ENCODE measurements at places on chromosomes 12 and 14.

- no peak for DNase-seq
Measured at GRCh38 chr12:10305411-10305810, 2.3 kb upstream of the KLRD1 start.

- no peak for DNase-seq
Measured at GRCh38 chr12:111046896-111047295, 126.5 kb upstream of the MYL2 start.

GRCh38 chr12:42744539-42745182, 155.1 kb upstream of the PRICKLE1 start:
- no peak for DNase-seq

GRCh38 chr12:123253641-123254459, 17.8 kb downstream of the CDK2AP1 start:
- no peak for DNase-seq

- DNase-seq, result no peak
Measured at GRCh38 chr14:61625165-61625564, 70.1 kb upstream of the HIF1A start.

- no peak for DNase-seq
Measured at GRCh38 chr14:63487724-63488123, 55.5 kb downstream of the PPP2R5E start.

- no peak for DNase-seq
Measured at GRCh38 chr12:57772429-57773322, at the start of gene EEF1AKMT3. EEF1AKMT3 (plus strand) TSS chr12:57772614; CDS start chr12:57772725, 111 bp downstream.

DNA sequence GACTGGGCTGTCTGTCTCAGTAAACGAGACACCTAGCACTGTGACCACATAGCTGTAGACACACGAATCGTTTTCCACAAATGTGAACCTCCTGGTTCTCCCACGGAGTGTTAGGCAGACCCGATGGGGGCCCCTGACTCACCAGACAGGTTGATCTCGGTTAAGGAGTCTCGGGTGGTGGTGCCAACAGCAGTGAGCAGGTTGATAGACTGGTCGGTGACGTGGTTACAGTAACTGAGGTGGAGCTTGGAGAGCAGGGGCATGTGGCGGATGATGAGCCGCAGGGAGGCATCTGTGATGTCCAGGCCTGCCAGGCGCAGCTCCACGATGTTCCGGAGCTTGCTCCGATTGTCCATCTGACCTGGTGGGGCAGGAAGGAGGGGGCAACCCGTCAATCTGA, 39.8 kb downstream of the RNF34 start:
- no peak for DNase-seq

GRCh38 chr14:49999146-49999761, 106.4 kb downstream of the ARF6 start:
- peak; percentile 84 for DNase-seq

GRCh38 chr12:79644274-79645234, 46.2 kb downstream of the PAWR start:
- no peak for DNase-seq

- DNase-seq, result no peak
Measured at GRCh38 chr14:94378527-94379290, 9.7 kb downstream of the SERPINA1 start.

- no peak for DNase-seq
Measured at GRCh38 chr12:32843528-32844095, 53.0 kb downstream of the PKP2 start.

DNA sequence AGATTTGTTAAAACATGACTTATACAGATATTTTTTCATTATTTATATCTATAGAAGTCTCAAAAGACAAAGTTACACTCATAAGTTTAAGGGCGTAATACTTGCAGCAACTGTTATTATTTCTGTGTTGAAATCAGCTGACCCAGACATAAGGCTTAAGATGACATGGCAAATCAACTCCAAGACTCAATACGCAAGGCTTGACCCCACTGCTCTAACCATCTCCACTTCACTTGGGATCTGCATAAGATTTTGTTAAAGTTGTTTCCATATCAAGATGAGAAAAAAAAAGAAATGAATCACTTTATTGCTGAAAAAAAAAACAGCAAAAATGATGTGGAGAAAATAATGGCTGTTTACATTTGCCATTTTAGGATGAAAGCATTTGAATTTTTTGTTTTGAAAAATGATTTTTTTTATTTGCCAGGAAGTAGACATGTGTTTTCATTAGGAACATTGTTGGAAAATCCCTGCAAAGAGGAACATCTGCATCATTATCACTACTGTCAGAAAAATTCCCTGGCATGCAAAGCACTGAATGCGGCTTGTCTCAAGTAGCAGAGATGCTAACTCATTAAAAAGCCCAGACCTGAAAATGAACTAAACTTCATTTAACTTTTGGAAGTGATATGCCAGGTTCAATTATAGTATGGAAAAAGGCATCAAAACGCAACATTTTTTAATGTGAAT, 73.5 kb downstream of the LIN7A start:
- DNase-seq, result no peak

DNA sequence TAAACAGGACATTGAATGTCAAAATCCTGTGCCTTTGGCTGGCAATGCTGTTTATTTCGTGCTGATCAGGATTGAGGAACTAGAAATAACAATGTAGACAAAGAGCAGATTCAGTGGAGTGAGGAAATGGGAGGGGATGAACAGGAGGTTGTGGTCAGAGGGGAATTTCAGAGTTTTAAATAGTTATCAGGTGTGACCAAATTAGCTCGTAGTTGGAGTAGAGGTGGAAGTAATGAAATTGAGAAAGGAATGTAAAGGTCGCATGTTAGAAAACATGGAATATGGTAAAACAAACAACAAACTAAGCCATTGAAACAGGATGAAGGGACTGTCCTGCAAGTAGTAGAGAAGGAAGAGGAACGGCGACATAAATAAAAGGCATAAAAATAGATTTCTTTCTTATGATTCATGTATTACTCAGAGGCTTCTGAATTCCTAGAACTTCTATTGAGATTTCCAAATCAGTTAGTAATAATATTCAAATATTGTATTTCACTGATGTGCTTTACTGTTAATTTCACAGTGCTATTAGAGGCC, 9.5 kb upstream of the SAV1 start:
- no peak for DNase-seq

DNA sequence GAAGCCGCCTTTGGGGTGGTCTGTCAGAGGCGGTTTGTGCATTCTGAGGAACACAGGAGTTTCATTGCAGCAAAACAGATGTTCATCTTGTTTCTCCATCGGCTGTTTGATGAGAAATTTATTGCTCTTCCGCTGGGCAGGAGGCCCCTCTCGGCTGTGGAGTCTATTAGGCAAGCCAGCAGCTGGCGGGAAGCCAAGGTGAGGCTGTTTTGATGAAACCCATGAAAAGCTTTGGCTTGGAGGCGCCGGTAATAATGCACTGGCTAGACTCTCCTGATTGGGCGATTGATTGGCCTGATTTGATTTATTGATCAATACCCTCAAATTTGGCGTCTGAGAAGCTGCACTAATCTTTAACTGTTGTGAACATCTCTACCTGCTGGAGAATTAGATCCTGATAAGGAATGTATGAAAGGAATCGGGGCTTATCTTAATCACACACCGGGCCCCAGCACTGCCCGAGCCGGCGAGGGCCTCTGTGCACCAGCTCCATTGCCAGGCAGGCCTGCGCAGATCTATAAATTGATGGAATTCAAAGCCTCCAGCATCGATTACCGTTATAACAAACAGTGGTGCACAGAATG, 187.7 kb downstream of the PHETA1 start:
- no peak for DNase-seq

- DNase-seq, result no peak
Measured at GRCh38 chr14:21017528-21018245, 7.2 kb downstream of the NDRG2 start.

DNA sequence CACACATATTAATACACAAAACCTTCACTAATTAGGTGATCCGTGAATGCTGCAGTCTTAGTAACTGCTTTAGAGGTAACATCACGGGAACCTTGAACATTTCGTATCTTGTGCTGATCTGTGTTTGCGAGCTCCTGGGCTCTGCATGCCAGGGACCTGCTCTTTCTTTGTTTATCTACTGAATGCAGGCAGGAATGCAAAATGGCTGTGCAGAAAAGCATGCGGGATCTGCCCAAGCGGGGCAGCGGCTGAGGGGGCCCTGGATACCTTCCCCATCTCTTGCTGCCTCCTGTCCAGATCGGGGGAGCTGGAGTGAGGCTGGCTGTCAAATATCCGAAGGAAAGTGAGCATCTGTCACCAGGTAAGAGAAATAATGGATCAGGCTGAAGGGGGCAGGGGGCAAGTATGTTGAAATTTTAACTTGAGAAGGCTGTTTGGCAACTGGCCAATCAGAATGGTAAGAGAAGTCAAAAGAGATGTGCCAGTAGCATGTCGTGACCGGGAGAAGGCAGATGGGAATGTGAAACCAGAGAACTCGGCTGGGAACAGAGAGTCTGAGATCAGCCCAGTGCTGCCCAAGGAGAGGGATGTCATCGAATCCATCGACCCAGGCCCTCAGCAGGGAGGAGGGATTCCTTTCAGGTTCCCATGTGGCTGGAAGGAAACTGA, 191.4 kb downstream of the TTC7B start:
- DNase-seq, result no peak

GRCh38 chr12:25550186-25550585, 2.9 kb downstream of the LMNTD1 start:
- no peak for DNase-seq

DNA sequence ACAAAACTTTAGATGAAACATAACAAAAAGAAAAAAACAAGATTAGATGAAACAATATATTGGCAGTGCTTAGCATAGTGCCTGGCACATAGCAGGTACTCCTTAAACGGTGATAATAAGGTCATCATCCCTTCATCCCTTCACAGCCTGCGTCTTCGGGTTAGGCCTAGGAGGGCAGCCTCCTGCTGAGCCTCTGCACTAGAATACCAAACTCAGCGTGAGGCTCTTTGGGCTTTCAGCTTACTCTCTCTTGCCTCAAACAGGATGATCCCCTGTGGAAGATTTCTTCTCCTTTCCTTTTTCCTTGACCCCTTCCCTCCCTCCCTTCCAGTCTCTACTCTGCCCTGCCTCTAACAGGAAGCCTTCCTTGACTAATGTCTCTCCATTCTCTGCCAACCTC, 14.4 kb upstream of the FIGNL2 start:
- DNase-seq, result peak; percentile 14

DNA sequence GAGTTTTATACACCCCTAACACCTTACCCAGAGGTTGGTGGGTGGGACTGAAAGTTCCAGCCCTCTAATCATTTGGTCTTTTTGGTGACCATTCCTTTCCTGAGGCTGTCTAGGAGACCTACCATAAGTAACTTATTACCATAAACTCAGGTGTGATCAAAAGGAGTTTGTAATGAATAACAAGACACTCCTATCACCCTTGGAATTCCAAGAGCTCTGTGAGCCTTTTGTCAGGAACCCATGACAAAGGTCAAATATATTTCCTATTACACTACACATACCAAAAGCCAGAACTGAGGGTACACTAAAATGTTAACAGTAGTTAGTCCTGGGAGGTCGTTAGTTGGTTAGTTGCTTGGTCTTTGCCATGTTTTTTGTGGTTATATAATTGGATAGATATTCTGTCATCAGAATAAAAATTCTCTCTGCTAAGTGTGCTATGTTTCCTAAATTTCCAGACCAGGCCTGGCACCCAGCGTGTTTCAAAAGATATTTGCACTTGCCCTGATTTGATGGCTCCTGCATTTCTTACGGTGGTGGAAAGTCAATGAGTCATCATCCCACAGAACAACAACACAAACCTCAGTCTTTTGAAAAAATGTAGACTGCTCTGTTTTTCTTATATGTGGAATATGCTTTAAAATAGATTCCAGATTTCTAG, 27.0 kb upstream of the AKAP5 start:
- DNase-seq, result no peak

DNA sequence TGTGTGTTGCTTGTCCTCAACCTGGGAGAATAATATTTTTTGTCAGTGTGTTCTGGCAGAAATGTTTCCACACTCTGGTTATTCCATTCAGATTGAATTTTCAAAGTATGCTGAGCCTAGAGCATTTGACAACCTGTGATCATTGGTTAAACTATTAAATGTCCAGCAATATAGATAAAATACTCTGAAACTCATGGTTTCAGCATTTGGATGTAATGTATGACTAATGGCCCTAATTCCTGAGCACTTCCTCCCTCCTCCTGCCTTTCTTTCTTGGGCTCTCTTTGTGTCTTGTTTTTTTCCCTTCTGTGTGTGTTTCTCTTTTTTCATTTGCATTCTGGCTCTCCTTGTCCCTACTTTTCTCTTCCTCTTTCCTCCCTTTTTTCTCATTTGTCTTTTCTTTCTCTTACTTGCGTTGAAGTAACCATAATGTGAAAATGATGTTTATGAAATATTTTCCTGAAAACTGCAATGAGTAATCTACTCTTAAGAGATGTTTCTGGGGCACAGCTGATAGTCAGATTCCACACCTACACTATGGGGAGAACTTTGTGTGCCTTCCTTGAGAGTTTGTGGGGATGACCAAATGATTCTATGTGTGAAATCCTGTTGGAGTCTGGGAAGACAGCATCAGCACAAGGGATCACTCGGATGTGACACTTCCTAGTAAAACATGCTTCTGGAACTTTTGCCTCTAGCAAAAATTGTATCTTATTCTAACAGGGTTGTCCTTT, 74.6 kb downstream of the FRMD6 start:
- no peak for DNase-seq

All from 8988T (cell line).